ENCODE measurements at places on chromosomes 7 and 10.

GRCh38 chr7:51222916-51223315 lies 93.7 kb downstream of the COBL start:
- DNase-seq = no peak

DNA sequence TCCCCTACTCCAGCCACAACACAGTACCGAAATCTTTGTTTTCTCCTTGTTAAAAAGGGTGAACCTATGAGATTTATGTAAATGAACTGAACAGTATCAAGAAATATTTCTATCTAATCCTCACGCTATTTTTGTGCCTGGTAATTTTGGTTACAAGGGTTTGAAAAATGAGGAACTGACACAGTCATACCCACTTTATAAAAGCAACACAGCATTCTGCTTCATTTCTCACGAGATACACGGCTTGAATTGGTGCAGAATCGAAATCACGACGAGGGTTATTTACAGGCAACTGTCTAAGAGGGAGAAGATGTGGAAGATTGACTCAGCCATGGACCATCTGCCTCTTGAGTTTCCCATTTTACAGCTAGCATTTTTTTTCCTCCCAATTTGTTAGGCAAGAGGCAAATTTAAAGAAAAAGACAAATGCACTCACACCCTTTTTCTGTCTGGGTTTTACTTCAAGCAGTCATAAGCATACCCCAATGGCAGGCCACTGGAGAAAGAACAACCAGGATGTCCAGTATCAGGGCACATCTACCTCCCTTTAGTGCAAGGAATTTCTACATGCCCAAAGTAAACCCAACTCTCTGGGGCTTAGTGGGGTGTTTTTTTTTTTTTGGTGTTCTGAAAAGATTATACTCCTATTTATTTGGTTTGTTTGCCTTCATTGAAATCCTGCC lies 108.1 kb downstream of the ITGB8 start:
- no peak for DNase-seq

DNA sequence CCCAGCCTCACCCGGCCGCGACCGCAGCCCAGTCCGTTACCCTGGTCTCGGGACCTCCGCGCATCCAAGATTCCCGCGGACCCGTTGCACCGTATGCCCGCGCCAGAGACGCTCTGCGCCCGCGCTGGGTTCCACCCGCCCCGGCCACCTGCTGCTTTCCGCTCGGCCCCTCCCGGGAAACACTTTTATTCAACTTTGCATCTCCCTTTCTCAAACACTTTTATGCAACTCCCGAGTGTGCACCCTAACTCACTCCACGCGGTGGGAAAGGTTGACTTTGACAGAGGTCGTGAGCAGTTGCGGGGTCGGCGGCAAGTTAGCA lies at the start of gene ODAD2:
ODAD2 (minus strand) TSS at position 126 of the 322 bp plus-strand sequence. CDS start 3,937 bp downstream, outside the sequence.
- no peak for DNase-seq

- no peak for DNase-seq
Measured at GRCh38 chr7:118183428-118183785, 557 bp upstream of the LSM8 start.

GRCh38 chr7:134463751-134464150 lies 4.9 kb upstream of the AKR1B1 start:
- DNase-seq = no peak

DNA sequence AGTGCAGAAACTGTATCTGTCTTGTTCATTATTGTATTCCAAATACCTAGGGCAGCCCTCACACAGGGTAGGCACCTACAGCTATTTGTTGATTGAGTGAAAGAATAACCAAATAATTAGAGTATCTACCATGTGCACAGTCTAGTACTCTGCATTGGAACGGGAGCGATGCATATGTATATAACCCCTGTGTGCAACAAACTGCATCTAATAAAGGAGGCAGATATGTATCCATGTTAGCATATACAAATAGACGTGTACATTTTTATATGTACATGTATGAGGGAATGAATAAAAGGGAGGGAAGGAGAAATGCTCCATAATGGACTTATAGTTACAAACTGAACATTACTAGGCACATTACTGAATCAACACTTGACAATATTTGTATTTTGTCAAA lies 191.3 kb upstream of the PTPRZ1 start:
- no peak for DNase-seq

- DNase-seq = no peak
Measured at GRCh38 chr7:136677471-136678365, 190.7 kb upstream of the CHRM2 start.

DNA sequence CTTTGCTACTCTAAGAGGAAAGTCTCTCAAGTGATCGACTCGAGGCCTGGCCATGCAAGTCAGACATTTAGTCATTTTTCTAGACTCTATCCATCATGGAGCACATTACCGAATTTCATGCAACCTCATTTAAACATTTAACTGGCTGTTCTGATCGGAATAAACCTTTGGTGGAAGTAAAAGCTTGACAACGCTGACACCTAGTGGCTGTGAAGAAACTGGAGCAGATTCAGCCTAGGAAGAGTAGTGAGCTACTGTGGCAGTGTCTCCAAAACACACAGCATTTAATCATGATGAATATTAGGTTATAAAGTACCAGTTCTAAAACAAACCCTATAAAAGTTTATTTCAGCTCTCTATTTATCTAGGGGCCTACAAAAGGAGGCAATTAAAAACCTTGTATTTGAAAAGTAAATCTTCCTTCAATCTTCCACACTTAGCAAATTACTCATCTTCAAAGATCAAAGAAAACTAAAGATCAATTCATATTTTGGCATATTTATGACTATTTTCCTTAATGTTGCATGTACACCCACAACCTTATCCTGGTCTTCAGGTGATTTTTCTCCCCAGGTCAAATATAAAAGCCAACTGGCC lies 175.0 kb downstream of the CTNNA3 start:
- peak; percentile 51 for DNase-seq

DNA sequence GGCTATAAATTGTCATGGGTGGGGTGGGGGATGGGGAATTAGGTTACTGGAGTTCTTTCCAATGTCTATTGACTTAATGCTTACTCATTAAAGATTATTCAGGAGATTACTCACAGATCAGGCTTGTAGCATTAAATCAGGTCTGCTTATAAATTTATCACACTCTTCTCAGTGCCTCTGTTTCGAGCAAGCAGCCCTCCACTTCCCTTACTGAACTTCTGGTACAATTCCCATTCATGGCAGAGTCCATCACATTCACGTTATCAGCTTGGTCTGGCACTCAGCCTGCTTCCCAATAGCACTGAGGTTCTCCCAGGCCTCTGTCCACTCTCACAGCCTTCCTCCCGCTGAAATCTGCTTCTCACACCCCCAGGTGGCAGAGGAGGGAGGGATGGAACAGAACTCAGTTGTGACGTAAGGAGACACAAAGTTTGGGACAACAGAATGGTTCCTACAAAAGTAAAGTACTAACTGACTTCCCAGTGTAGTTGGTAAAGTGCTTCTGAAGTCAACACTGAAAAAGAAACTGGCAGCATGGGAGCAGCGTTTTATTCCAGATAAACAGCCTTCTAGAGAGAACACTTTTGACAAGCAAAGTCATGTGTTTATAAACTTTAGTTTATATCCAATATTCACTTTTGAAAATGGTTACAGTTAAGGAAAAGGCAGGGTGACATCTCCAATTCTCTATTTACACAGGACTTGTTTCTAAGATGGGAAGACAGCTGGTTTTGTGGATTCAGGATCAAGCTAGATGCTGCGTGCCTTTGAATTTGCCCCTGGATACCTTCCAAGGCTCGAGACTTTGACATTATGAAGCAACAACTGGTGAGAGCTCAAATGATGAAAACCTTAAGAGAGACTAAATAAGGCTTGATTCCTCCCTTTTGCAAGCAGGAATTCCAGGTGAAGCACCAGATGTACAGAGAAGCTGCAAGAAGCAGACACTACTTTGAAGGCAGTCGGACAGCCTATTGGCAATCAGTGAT lies 81.4 kb downstream of the ATXN7L1 start:
- no peak for DNase-seq

- no peak for DNase-seq
Measured at GRCh38 chr7:120760050-120760449, 97.9 kb downstream of the TSPAN12 start.

DNA sequence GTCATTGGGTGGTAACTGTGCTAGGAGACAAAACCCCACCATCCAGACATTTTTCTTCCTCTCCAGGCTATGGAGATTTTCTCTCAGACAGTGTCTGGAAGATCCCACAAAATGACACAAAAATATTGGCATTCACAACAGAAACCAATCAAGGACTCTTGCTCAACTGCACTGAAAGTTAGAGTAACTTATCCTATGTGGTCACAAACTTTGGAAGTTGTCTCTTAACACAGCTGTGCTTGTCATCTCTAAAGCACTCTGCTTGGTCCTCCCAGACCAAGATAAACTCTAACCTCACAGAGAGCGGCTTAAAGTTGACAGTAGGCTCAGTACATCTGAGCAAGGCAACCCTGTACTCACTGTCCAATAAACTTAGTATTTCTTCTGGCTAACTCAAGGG lies 74.9 kb downstream of the AKR1C4 start:
- DNase-seq = no peak

DNA sequence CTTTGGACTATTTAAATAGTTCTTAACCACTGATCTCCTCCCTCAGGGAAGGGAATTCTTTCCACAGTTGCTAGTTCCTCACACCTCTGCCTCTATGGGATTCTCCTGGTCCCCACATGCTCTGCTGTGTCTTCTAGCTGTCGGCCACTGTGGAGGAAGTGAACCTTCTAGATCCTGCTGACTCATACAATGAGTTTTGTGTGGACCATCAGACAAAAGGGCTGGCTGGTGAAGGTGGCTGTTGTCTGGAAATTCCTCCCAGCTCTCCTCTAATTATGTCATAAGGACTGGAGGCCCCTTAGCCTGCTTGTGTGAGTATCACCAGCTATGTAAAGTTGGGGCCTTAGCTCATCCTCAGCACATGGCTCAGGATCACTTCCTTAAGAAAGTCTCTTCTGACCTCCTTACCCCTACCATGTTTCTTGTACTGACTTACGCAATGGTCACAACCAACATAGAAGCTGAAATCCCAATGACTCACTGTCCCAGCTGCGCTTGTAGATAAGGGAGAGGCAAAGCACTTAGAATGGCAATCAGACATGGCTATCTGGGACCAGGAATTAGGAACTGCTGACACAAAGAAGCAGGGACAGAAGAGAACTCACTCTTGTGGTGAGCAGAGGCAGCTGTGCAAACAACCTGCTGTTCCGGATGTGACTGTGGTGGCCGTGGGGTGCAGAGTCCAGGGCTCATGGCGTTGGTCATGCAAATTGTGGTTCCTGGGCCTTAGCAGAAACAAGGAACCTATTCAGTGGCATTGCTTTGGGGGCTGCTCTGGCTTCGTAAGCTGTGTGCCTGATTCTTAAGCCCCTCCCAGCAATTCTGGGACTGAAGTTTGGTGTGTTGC lies 2.5 kb upstream of the MACC1 start:
- peak; percentile 38 for DNase-seq

DNA sequence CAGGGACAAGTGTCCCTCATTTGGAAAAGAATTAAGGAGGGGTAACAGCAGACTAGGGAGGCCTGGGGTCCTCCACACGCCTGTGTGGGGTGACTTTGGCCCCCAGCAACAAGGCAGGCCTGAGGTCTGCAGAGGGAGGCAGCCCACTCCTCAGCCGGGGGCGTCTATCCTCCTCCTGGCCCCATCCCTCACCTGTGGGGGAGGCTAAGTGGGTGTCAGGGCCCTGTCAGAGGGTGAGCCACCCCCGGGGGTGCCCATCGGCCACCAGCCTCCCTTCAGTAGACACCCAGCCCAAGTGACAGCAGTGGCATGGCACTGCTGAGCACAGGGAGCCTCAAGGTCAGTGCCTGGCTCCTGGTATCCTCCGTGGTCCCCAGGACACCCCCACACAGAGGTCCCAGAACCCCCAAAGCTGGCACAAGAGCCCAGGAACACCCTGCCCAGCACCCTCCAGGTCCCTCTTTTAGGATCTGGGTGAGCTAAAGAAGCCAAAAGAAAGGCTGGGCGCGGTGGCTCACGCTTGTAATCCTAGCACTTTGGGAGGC lies 693 bp upstream of the FXYD4 start:
- no peak for DNase-seq

GRCh38 chr10:3955493-3955892 lies 170.5 kb upstream of the KLF6 start:
- DNase-seq = no peak

- no peak for DNase-seq
Measured at GRCh38 chr7:154440651-154441050, 388.5 kb downstream of the DPP6 start.

GRCh38 chr7:16934722-16935340 lies 53.0 kb upstream of the AGR3 start:
- DNase-seq = no peak

- DNase-seq = no peak
Measured at GRCh38 chr10:26057466-26057865, 123.4 kb downstream of the MYO3A start.

DNA sequence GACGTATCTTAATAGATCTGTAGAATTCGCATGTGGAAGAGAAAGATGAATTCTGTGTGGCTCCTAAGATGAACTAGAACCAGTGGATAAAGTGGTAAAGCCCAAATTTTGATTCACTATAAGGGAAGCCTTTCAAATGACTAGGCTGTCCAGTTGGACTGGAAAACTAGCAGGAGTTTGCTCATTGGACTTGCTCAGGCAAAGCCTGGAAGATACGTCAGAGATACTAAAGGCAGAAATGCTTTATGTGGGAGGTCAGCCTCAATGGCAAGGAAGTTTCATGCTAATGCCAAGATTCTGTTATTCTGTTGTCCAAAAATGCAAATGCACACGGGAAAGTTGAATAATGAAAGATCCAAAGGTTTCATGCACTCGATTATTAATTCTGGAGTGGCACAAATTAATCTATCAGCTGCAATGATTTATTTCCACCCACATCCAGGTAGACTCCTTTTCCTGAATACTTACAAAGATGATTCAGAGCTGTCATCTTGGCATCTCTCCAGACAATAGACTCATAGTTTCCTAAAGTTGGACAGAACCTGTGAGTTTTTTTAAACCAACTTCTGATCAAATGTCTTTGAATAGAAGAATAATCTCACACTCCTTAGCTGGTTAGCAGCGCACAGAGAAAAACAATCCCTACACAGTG lies 20.5 kb upstream of the PPP1R3C start:
- DNase-seq = no peak
